ENCODE measurements at places on chromosomes 6 and 20.

GRCh38 chr6:41476401-41476800, 69.8 kb upstream of the FOXP4 start:
- DNase-seq: no peak

DNA sequence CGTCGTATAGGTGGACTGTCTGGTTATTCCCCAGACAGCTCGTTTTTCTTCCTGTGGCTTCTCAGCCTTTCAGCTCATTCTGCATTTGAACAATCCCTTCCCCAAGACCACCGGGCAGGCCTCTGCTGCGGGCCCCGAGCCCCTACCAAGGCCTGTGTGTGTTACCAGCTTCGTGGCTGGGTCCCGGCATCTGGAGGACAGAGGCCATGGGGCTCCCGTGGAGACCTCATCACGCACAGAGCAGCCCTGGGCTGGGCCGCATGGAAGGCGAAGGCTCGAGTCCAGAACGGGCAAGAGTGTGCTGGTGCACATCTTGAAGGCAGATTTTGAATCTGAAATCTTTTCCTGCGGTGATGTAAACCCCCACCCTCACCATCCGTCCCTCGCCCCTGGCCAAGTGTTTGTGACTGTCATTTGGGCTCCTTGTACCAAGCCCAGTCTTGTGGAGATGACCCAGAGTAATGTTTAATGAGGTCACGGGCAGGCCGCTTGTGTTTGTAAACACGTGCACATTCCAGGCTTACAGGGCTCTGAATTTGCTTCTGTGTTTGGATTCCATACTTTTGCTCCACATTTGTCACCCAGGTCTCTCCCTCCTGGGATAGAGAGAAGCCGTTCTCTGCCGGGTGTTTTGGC, 119.6 kb downstream of the CDH4 start:
- no peak for DNase-seq

GRCh38 chr20:47663354-47664067, 121.8 kb downstream of the SULF2 start:
- peak; percentile 89 for DNase-seq

DNA sequence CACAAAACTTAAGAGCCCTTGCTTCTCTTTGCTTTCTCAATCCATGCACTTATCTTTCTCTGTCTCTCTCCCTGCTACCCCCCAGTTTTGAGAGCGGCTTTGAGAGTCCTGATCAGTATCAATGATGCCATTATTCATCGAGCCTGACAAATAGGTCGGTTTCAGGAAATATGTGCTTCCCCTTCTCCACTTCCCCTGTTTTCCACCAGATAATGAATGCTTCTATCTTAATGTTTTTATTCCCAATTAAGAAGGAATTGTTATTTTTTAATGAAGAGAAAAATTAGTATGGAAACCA, 117.7 kb downstream of the KIF13A start:
- DNase-seq: no peak

GRCh38 chr6:40529040-40529439, 58.1 kb downstream of the LRFN2 start:
- no peak for DNase-seq

DNA sequence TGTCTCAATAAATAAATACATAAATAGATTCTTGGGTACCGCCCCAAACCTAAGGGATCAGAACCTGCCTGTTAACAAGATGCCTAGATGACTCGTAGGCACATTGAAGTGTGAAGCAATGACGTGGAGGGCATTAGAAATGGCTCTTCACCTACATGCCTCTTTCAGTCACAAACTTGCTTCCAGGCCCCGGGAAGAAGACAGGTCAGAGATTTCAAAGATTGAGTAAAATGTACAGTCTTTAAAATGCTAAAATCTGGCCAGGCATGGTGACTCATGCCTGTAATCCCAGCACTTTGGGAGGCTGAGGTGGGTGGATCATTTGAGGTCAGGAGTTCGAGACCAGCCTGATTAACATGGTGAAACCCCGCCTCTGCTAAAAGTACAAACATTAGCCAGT, 480.8 kb upstream of the JARID2 start:
- no peak for DNase-seq

DNA sequence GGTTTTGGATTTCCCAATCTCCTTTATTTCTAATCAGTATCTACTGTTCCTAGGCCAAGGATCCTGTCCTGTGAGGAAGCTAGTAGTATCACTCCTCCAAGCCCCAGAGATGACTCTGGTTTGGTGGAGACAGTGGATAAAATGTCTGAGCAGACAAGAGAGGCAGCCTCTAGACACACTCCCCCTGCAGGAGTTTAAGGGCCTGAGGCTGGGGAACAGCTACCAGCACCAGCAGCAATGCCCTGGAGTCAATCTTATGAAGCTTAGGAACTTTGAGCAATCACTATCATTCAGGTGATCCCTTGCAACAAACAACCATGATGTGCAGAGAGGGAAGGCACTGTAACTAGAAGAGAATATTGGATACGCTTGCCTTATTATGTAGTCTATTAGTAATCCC, 384.7 kb upstream of the ID4 start:
- DNase-seq: no peak

DNA sequence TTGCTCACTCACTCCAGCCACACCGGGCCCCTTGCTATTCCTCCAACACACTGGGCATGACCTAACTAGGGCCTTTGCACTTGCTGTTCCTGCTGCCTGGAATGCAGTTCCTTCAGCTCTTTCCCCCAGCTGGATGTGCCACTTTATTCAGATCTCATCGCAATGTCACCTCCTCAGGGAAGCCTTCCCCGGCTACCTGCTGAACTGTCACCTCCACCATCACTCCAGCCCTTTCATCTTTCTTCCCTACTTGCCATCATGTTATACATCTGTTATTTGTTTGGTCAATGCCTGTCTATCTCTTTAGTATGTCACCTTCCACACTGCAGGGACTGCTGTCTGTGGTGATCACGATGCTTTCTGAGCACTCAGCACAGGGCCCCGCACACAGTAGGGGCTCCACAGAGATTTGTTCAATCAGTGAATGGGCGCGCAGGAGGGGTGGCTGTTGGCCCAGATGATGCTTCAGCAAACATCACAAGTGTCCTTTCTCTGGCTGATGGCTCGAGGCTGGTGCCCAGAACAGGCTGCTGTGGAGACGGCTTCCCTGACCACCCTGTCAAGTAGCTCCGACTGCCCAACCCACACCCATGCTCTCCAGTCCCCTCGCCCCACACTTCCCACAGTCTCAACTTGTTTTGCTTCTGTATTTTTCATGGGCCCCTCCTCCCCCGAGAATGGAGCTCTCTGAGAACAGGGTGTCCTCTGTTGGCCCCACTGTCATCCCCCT, 31.8 kb downstream of the CEBPB start:
- DNase-seq: no peak

- DNase-seq: no peak
These were observed 2.0 kb downstream of the SLC35D3 start for GRCh38 chr6:136923954-136924673.

DNA sequence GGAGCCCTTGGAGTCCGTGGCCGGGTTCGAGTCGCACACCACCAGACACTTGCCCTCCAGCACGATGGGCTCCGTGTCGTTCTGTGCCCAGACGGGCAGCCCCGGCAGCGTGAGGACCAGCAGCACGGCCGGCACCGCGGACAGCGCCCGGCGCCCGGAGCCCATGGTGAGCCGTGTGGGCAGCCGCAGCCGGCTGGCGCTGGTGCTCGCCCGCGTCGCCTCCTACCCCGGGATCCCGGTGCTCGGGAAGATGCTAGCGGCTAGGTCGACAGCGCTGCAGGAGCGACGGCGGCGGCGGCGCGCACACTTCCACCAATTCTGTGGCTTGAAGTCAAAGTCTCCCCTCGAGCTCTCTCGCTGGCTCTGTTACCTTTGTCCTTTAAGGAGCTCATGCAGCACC, 1.3 kb downstream of the CBLN4 start:
- no peak for DNase-seq

DNA sequence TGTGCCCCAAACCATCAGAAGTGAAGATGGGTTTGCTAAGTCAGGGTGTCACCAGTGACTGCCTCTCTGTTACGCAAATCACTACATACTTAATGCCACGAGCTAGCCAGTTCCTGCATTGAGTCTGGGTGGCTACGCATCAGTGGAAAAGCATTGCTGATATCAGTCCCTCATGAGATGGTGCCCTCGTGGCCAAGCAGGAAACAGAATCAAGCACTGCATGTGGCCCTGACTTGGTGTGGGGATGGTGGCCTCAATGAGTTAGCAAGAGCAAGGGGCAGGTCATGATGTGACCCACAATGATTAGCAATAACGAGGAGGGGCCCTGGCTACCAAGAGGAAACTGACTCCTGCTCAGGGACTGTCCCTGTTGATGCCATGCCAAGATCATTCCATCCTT, 51.6 kb upstream of the FNDC1 start:
- DNase-seq: no peak

GRCh38 chr20:50844430-50845100, 49.7 kb downstream of the BCAS4 start:
- DNase-seq: no peak

DNA sequence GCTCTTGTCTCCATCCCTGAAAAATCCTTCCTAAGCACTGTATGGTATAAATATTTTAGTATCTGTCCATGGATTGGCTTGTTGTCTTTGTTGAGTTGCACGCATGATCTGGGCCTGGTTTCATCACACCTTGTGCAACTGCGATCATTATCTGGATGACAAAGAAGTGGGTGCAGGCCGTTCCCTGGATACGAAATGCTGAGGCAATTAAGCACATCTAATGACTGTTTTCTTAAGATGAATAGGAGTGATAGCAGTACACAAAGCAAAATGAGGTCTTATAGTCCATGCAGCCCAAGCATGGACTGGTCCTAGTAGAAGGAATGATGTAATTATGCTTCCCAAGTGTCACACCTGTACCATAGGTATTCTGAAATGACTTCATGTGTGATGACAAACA, 47.8 kb downstream of the SLC35D3 start:
- DNase-seq: no peak

GRCh38 chr6:129696843-129697242, 13.1 kb downstream of the ARHGAP18 start:
- no peak for DNase-seq

DNA sequence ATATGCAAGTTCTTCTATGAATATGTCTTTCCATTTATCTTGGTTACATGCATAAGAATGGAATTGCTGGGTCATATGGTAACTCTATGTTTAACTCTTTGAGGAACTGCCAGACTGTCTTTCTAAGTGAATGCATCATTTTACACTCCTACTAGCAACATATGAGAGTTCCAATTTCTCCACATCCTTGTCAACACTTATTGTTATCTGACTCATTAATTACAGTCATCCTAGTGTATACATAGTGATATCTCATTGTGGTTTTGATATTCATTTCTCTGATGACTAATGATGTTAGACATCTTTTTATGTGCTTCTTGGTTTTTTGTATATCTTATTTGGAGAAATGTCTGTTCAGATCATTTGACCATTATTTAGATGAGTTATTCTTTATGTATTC, 96.7 kb upstream of the LAMP5 start:
- no peak for DNase-seq

GRCh38 chr6:6556738-6557503, 31.6 kb upstream of the LY86 start:
- peak; percentile 33 for DNase-seq

- no peak for DNase-seq
These were observed 163.5 kb upstream of the TOP1 start for GRCh38 chr20:40865095-40865494.

GRCh38 chr20:25039697-25040437, 18.1 kb downstream of the ACSS1 start:
- DNase-seq: no peak

DNA sequence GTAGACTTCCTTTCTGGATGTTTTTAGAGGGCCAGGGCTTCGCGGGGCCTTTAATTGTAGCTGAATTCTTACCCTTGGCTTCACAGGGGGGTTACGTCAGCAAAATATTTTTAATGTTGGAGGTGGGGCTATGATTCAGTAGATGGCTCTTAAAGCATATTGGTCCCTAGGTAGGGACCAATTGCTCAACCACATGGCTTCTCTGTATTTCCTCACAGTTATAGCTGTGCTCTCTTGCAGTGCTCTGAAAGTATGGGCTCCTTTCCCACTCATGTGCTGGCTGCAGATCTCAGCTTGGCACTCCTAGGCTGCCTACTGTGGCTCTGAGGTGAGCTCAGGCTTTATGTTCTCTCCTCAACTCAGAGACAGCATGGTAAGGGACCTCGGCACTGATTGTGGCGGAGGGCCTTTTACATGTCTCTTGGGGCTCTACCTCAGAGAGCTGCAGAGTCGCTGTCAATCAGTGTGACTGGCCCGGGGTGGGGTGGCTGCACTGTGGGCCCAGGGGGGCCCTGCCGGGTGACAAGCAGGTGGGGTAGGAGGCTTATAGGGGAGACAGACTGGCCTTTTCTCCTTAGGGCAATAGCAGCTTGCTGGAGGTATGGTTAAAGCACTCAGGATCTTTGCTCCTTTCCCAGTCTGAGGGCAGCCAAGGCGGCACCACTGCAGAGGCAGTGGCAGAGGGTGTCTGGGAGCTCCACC, 318.0 kb downstream of the DOK5 start:
- DNase-seq: no peak

GRCh38 chr6:37575221-37575620, 75.5 kb upstream of the CCDC167 start:
- no peak for DNase-seq

GRCh38 chr6:138230221-138230620, 11.9 kb upstream of the PBOV1 start:
- no peak for DNase-seq

- DNase-seq: no peak
These were observed 295.8 kb downstream of the PREX1 start for GRCh38 chr20:48532028-48532427.

- DNase-seq: no peak
These were observed 185.7 kb upstream of the MARCKS start for GRCh38 chr6:113671421-113671820.

- no peak for DNase-seq
These were observed 12.6 kb downstream of the ANKEF1 start for GRCh38 chr20:10047427-10047826.

DNA sequence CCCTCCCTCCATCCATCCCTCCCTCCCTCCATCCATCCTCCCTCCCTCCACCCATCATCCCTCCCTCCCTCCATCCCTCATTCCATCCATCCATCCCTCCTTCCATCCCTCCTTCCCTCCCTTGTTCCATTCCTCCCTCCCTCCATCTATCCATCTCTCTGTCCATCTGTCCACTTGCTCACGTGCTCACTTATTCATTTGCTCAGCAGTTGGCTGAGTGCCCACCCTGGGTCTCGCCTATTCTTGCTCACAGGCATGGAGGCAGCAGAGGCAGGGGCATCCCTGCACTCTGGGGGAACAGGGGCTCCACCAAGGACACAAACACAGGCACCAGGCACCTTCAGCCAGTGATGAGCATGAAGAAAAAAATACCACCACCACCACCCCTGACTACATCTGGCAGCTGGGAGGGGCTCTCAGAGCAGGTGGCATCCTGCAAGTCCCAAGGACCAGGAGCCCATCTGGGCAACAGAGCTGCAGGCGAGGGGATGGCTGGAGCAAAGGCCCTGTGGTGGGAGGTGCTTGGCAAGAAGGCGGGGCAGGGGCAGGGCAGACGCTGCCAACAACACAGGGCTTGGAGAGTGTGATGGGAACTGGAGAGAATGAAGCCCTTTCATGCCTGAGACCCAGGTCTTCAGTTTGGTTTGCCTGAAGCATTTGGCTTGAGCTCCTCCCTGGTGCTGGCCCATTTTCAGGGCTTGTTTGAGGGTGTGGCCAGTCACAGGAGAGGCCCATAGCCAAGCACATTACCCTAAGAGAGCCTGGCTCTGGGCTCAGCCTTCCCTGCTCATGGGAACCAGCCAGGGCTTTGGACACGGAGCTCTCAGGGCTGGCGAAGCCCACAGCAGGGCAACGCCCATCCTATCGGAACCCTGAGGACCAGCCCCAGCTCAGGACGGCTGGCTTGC, 40.2 kb upstream of the MRGBP start:
- no peak for DNase-seq

- no peak for DNase-seq
These were observed 56.2 kb downstream of the COL12A1 start for GRCh38 chr6:75149696-75150095.

Measured in D721Med (cell line).